ENCODE measurements at places on chromosomes 3 and 15. TPM values are rescaled to one million over a fixed set of nuclear protein-coding genes. Genes with fewer than 3 reads are reported as not detected.

NMB gene
- 27.3 TPM for total RNA-seq

IGSF10 gene
- total RNA-seq: 2.1 TPM

ALDH1L1 gene
- 36.8 TPM for total RNA-seq

DNA sequence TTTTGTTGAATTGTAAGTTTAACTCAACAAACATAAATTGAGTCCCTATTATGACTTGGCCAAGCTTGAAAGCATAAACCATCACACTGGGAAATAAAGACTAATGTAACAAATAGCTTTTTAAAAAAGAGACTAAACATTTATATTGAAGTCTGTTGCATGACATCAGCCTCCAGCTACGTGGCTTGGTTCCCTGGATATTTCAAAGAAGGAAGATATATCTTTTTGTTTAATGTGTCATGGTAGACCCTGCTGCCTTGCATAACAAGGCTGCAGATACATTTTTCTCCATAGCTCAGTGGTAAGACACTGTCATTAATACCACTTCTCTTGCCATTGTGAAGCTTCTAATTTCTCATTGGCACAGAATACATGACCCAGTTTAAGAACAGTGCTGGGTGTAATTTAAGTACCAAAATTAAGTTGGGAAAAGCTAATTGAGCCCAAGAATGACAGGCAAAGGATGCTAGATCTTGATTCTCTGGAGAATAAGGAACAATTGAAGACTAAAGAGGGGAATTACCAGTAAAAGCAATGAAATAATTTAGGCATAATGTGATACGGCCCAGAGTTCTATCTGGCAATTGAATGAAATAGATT is 14.0 kb downstream of the RCN2 start:
- no peaks in the 10 kb centered on the region for H3K36me3 ChIP-seq
- H3K27me3 ChIP-seq: no peaks in the 10 kb centered on the region
- H3K27ac ChIP-seq: no peak overlapping the region
- H3K4me1 ChIP-seq: no peaks in the 10 kb centered on the region
- no peak overlapping the region for H3K4me3 ChIP-seq

DNA sequence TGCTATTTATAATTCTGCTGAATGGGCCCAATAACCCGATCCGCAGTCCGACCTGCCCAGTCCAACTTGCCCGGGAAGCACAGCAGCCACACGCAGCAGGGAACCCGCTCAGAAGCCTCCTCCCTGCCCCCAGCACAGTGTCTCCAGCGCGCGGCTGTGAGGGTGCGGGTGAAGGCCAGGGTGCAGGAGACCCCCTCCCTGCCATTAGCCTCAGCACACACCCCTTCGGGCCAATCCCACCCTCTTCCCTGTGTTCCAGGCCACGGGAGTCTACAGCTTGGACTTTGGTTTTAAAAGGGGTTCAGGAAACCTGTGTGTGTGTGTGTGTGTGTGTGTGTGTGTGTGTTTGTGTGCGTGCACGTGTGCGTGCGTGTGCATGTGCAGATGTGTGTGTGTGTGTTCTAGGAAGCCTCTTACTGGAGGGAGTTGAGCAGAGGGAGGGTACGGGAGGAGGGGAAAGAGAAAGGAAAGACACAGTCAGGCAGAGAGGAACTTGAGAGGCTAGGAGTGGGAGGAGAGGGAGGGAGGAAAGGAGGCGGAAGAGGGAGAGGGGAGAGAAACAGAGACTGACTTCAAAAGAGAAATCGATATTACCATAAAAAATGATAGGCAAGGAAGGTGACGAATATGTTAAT is 34.2 kb downstream of the ATP2B2 start:
- peaks cover 6% of the 10 kb centered on the region for H3K4me1 ChIP-seq
- H3K27me3 ChIP-seq: peaks cover 17% of the 10 kb centered on the region
- no peak for DNase-seq
- no peak overlapping the region for H3K4me3 ChIP-seq
- no peak overlapping the region for H3K27ac ChIP-seq

- no peaks in the 10 kb centered on the region for H3K4me1 ChIP-seq
- no peaks in the 10 kb centered on the region for H3K27me3 ChIP-seq
- no peak overlapping the region for H3K4me3 ChIP-seq
- H3K27ac ChIP-seq: no peak overlapping the region
- DNase-seq: no peak
- no peaks in the 10 kb centered on the region for H3K36me3 ChIP-seq
Observed at GRCh38 chr3:127168271-127168670, 24.7 kb upstream of the PRR23E start.

DNA sequence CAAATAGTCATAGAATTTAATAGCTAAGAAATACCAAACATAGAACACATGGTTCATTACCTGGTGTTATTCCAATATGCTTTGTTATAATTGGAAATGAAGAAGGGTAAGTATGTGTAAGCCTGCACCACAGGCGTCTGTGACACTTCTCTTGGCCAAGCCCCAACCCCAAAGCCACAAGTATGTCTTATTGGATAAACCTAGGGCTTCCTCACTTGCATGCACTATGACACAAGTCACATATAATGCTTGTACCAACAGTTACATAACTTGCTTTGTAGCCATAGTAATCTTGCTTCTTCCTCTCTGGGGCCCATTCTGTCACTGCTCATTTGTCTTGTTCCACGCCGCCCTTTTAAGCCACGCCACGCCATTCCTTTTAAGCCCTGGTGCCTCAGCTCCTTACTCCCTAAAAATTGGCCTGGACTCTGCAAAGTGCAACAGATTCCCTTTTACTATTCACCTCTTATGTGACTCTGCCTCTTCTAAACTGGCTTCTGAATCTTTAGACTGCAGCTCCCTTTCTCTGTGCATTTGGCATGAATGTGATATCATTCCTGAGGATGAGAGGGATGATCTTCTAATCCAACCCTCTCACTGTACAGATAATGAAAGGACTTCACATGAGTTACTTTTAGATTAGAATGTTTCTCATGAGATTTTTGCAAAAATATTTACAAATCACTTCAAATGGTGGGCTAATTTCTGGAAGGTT is 48.1 kb upstream of the EPHA3 start:
- no peaks in the 10 kb centered on the region for H3K36me3 ChIP-seq
- no peak for DNase-seq
- H3K27ac ChIP-seq: no peak overlapping the region
- H3K4me1 ChIP-seq: no peaks in the 10 kb centered on the region
- H3K4me3 ChIP-seq: no peak overlapping the region

Data from tibial nerve (tissue), 4 donors.